CD4-positive, alpha-beta T cell treated with Interleukin-2 at 100 ng/mL for 4 hours (primary cell): ENCODE measurements at places on chromosomes 1 and 21.
A peak's percentile ranks its signal among the peaks of the same experiment; 100 is the strongest.

DNA sequence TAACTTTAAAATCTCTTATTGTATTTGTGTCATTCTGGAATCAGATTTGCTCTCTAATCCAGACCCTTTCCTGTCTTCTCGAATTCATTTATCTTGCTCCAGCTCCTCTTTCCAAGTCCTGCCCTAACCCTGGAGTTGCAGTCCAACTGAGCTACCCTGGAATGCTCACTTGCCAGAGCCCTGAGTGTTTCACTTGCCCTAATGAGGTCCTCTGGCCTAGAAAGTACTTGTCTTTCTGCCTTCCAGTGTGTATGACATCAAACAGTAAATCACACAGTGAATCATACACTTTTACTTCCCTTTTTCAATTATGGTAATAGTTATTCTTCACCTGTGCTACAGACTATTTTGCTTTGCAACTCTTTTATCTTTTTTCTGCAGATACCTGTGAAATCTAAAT is 96.9 kb downstream of the NEK7 start:
- peak; percentile 20 for DNase-seq

GRCh38 chr1:17892225-17892624 is 137.1 kb downstream of the ACTL8 start:
- no peak for DNase-seq

DNA sequence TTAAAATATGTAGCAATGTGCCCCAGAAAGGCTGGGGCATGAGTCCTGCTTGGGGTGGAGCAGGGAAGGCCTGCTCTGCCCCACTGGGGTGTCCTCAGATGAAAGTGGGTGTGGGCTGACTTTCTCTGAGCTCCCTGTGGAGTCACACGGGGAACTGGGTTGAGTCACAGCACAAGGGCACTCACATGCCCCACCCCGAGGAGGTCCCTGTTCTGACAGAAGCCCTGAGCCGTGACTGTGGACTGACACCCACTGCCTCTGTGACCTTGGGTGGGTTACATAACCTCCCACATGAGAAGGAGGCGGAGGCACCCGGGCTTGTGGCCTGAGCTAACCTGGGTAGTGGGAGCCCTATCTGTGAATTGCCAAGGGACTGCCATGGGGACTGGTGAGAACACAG is 52.5 kb upstream of the TINAGL1 start:
- DNase-seq, result peak; percentile 4

DNA sequence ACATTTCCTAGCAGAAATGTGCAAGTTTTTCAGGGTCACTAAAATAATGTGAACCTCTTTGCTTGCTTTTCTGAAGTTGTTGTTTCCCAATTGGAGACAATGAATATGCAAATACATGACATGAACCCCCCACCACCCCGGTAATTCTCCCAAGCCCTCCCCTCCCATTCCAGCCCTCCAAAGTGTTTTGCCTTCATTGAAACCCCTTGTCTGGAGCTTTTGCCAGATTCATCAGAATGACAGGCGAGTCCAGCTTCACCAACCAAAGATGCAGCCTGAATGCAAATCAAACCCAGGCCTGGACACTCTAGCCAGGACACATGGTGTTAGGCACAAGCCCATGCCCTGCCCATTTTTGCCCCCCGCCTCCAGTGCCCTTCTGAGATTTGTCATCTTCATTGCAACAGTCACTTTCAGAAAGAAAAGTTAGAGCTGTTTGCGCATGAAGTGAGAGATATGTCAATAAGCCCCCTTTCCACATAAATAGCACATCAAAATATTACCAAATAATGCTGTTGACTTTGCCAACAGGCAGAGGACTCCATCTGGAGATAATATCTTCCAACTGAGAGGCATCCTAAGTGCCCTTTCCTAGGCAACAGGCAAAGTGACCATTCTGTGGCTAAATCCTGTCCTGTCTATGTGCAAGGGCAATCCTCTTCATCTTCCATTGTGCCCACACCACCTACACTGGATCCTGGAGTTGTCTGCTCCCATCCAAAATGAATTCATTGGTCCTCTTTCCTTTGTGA is 145.6 kb upstream of the NFIA start:
- no peak for DNase-seq

DNA sequence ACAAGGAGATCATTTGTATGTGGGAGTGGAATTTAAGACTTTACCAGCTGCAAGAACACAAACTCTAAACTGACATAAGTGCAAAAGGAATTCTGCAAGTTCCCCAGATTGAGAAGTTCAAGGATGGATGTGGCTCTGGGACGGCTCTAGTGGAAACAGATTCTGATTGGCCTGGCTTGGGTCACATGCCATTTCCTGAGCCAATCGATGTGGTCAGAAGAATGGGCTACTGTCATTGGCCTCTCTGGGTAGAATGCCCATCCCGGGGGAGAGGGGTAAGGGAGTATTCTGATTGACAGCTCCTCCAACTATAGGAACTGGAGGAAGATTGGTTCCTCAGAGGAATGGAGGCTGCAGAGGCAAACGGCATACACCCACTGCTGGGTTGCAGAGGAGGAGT is 6.0 kb upstream of the IFNLR1 start:
- no peak for DNase-seq

GRCh38 chr21:10464975-10465374 is 56.4 kb upstream of the TPTE start:
- DNase-seq, result no peak

DNA sequence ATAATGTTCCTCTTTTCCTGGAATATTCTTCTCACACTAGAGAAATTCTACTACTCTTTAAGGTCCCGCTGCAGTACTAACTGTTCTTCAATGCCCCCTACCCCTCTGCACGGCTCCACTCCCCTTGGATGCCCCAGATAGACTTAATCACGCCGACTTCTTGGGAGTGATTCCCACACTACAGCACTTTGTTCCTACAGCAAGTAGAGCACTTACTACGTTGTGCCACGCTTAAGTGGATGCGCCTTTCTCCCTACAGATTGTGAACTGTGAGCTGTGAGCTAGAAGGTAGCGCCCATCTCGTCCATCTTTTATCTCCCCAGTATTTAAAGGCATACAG is 2.2 kb downstream of the ZNF436 start:
- DNase-seq, result no peak

- DNase-seq, result no peak
These were observed 36.3 kb downstream of the GPR161 start for GRCh38 chr1:168100315-168101002.

DNA sequence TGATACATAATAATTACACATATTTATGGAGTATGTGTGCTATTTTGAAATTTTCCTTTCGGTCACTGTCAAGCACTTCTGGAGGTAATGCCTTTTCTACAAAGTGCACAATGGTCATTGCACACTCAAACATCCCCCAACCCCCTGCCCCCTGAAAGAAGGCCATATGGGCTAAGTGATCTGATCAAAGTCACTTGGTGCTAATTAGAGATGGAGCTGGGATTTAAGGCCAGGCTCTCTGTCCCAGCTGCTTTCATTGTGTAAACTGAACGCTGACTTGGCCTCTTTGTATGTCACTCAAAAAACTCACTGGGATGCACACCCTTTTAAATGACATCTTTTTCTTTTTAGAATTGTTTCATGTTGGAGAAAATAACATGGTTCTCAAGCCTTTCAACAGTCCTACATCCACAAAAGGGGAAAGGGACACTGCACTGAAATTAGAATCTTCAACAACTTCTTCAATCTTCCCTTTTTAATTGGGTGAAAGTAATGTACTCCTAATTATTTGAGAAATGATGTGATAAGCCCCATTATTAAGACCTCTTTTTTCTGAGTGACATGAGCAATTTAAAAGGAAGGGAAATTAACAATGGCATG is 149.2 kb downstream of the ST6GALNAC5 start:
- no peak for DNase-seq

DNA sequence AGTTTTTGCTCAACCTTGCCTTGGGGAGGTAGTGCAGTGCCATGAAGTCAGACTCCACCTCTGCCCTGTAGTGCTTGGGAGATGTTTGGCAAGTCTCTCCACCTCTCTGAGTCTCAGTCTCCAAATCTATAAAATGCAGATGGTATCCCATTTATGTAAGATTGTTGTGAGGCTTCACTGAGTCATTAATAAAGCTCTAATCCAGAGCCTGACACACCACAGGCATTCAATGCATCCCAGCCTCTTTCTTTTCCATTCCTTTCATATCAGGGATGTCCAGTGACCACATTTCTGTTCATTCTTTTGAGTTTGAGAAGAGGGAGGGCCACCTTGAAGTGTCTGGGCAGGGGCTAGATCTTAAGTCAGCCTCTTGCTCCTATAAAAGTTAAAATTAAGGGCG is 37.6 kb upstream of the LMO4 start:
- DNase-seq, result no peak

- no peak for DNase-seq
These were observed 37.2 kb upstream of the AIM2 start for GRCh38 chr1:159113596-159114433.

- peak; percentile 56 for DNase-seq
These were observed 6.7 kb downstream of the ZNF648 start for GRCh38 chr1:182054698-182055326.

DNA sequence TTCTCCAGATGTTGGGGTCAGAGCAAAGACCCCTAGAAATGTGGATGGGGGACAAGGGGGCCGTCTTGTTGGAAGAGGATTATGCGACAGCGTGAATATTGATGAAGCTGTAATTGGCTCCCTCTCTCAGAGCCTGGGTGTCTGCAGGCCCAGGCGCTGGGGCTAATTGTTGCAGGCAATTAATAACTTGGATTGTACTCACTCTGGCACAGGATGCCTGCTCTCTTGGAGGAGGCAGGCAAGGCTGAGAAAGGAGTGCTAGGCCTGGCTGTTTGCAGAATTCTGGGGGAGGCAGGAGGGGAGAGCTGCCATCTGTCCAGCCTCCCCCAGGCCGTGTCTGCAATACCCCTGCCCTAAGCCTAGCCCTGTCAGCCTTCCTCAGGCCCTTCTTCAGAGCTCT is 4.1 kb upstream of the DISP3 start:
- DNase-seq, result no peak

GRCh38 chr1:234843946-234844345 is 234.0 kb upstream of the IRF2BP2 start:
- DNase-seq, result no peak

DNA sequence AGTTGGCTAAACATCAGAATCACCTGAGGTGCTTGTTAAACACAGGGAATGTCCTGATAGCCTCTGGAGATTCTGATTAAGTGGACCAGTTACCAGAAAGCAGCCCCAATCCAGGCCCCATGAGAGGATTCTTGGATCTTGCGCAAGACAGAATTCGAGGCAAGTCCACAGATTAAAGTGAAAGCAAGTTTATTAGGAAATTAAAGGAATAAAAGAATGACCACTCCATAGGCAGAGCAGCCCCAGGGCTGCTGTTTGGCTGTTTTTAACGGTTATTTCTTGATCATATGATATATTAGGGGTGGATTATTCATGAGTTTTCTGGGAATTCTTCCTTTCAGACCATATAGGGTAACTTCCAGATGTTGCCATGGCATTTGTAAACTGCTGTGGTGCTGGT is 176.2 kb downstream of the ROR1 start:
- DNase-seq, result no peak

- no peak for DNase-seq
These were observed 10.4 kb upstream of the UHMK1 start for GRCh38 chr1:162487241-162487640.

- no peak for DNase-seq
These were observed 34.4 kb downstream of the GLUL start for GRCh38 chr1:182357171-182357570.

- DNase-seq, result no peak
These were observed 15.4 kb upstream of the MEX3A start for GRCh38 chr1:156097499-156098178.

DNA sequence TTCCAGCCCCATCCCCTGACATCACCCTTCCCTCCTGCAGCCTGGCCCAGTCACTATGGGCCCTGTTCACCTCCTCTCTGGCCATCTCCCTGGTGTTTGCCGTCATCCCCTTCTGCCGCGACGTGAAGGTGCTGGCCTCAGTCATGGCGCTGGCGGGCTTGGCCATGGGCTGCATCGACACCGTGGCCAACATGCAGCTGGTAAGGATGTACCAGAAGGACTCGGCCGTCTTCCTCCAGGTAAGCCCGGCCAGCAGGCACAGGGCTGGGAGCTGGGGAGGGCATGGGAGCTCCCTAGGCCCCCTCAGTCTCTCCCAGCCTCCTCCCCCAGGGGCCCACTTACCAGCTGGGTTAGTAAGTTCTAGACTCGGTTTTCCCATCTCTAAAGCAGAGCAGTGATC is 52.1 kb downstream of the ELK4 start:
- DNase-seq, result no peak
